ENCODE measurements at places on chromosomes 12 and 14. TPM values are rescaled to one million over a fixed set of nuclear protein-coding genes. Genes with fewer than 3 reads are reported as not detected.

SVOP gene
- not detected for total RNA-seq

DPPA3 gene
- not detected for total RNA-seq

PPP1R36 gene
- 2.0 TPM for total RNA-seq

LRRC10 gene
- not detected for total RNA-seq

FGF6 gene
- total RNA-seq = not detected

CABP1 gene
- total RNA-seq = 0.89 TPM

- no peak for DNase-seq
Measured at GRCh38 chr12:113242026-113242418, 20.8 kb downstream of the TPCN1 start.

DNA sequence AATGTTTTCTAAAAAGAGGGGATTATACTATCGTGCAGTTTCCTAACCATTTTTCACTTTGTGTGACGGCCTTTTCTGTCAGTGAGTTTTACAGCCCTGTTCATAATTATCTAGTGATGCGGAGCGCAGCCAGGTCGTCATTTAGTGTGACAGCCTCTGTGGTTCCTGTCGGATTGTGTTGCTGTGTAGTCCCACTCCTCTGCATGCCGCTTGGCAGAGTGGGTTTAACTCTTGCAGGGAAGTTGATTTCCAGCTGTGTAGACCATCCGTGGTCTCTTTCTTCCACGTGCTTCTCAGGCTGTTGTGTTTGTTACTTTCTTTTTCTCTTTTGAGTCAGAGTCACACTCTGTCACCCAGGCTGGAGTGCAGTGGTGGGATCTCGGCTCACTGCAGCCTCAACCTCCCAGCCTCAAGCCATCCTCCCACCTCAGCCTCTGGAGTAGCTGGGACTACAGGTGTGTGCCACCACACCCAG, 8.6 kb downstream of the RAN start:
- DNase-seq = no peak

DNA sequence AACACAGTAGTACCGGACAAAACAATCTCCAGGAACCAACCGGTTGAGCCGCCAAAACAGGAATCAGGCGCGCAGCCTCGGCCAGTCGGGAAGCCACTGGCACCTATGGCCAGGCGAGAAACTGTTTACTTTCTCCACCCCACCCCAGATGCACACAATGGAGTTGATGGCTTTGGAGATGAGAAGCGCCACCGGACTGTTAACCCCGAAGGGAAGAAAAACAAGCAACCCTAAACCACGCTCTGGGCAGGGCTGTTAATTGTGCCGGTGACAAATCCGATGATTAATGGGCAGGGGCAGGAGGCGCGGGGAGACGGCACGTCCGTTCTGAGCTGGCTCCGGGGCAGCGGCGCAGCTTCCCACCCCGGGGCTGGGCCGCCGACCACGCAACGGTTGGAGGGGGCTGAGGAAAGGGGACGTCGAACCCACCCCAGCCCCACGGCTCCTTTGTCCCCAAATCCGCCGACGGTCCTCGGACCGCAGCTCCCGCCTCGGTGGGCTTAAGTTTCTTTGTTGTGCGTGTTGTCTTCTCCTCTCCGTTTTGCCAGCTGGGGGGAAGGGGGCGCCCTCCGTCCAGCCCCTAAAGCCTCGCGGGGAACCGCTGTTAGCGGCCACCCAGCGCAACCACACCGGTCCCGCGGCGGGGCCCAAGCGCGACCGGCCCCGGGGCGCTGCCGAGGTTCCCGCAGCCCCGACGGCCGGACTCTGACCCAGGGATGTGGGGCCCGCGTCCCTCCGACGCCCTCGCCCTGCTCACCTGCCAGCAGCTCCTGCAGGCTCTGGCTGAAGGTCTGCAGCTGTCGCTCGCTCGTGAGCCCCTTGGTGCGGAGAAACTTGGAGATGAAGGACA, 790 bp downstream of the BTG1 start:
- DNase-seq = peak; percentile 91

DNA sequence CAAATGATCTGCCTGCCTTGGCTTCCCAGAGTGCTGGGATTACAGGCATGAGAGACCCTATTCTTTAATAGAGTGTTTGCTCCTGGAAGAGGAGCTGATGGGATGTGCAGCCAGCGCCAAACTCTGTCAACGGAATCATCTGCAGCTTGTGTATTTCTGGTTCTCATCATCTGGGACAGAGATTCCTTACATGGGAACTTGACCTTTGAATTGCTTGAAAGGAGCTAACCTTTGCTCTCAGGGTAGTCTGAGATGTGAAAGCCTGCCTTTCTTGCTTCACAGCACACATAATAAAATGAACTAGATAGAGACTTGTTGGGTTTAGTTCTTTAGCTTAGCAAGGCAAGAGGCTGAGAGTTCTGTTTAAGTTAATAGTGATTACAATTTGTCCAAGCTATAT, 120.0 kb downstream of the OTOGL start:
- no peak for DNase-seq

GRCh38 chr14:50082784-50083466, 33.4 kb downstream of the VCPKMT start:
- no peak for DNase-seq

Data from lower leg skin (tissue), 4 donors.